BJ (cell line): ENCODE measurements at places on chromosomes 7 and 10. TPM values are rescaled to one million over a fixed set of nuclear protein-coding genes. Genes with fewer than 3 reads are reported as not detected.

DNA sequence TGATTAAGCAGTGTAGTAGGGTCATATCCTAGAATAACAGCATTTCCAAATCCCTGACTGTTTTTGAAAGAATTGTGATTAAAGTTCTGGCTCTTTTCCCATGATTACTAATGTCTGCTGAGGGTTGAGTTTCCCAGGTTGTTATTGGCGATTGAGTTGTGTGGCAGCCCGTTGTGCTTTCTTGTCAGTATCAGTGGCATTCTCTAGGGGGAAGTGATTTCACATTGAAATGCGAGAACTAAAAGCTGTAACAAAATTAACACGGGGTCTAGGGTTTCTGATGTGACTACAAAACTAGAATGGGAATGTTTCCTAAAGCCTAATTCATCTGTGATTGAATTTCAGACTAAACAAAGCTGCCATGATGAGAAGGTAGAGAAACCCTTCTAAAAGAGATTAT lies 349.4 kb downstream of the EXOC4 start:
- no peak for DNase-seq

DNA sequence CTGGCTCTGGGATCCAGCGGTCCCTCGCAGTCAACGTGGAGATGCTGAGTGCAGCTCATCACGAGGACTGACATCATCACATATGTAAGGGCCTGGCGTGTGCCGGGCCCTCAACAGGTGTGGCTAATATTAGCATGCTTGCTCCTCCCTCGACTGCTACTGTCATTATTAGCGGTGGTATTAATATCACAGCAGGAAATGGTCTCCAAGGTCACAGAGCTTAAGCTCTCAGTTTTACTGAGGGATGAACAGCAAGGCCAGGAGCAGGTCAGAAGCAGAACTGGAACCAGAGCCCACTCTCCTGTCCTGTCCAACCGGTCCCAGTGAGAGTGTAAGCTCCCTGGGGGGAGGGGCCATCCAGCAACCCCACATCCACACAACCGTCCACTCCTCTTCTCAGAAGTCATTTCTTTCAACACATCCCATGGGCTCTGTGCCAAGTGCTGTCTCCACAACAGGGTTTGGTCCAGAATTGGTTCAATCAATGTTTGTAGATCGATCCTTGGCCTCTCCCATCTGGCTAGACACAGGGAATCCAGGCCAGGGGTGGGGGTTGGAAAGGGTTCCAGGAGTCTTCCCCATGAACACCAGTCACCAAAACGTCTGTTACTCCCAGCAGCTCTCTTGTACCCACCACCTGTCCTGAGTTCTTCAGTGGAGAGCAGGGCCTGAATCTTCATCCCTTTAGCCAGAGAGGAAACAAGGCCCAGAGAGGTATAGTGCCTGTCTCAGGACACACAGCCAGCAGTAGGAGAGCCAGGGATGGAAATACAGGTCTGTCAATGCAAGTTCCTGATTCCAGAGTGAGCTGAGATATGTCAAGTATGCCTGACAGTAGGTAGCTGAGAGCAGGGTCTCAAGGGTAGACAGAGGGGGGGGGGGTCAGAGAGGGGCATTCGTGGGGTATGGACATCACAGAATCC lies 45.3 kb upstream of the ZMIZ1 start:
- no peak for DNase-seq

- DNase-seq, result no peak
These were observed 101.6 kb upstream of the SP4 start for GRCh38 chr7:21326241-21326640.

DNA sequence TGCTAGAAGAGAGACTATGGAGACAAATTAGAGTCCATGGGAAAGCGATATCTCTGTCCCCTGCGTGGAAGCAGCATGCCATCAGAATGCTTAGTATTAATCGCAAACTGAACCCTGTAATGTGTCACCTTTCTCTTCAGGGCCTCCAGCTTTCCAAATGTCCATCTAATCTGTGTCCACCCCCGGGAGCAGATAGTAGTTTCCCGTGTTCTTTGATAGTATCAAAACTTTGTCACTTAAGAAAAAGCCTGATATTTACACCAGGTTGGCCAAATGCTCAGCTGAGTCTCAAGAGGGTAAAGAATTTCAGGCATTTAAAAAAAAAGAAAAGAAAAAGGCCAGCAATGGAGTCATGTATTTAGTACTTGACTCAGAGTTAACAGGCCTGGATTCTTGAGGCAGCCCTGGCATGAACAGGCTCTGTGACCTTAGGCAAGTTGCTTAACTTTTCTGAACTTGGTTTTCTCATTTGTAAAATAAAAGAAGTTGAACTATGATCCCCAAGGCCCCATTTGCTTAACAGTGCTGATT lies 10.4 kb upstream of the GSAP start:
- peak; percentile 14 for DNase-seq

- no peak for DNase-seq
These were observed 227.0 kb downstream of the BUB3 start for GRCh38 chr10:123381224-123381623.

DNA sequence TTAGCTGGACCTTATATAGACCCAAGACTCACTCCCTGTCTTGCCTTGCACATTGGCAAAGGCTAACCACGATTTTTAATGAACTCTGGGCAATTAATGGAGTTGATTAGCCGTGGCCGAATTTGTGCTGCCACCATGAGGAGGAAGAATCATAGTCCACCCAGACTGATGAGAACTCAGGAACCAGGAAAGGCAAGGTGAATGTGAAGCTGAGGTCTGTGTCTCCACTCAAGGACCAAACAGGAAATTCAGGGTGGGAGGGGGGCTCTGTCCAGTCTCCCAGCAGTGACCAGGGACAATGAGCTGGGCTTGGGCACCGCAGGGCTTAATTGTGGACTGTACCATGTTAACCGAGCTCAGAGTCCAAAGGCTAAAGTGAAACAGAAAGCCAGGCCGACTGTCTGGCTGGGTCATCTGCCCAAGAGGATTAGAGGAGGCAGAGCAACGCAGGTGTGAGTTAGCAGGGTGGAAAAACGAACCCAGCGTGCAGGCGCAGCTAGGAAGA lies 127.0 kb upstream of the JCAD start:
- no peak for DNase-seq

- DNase-seq, result no peak
These were observed 170.1 kb downstream of the GATA3 start for GRCh38 chr10:8224591-8224990.

DNA sequence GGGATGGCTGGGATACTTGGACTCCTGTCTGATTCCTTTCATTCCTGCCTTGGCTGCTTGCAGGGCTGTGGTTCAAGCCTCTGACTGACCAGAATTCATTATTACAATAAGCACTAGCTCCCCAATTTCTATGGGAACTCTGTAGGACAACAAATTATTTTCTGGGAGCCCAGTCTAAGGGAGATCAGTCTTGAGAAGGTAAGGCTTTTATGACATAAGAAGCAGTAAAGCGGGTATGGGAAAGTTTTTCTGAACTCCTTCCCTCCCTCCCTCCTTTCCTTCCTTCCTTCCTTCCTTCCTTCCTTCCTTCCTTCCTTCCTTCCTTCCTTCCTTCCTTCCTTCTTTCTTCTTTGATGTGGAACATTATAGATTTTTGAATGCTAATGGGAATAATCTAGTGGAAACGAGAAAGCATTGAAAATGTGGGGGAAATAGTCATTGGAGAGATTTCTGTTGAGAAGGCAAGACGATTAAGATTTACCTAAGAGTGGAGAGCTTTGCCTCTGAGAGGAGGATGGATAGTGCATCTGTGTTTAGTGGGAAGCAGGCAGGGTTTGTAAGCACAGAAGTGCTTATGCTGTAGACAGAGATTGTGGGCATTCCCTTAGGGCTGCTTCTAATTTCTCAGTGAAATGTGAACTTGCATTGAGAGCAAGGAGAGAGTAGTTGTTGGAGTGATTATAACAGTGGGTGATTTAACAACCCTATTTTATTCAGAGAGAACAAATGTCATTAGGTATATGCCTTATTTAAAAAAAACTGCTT lies 201.5 kb downstream of the DNAJB9 start:
- no peak for DNase-seq

DNA sequence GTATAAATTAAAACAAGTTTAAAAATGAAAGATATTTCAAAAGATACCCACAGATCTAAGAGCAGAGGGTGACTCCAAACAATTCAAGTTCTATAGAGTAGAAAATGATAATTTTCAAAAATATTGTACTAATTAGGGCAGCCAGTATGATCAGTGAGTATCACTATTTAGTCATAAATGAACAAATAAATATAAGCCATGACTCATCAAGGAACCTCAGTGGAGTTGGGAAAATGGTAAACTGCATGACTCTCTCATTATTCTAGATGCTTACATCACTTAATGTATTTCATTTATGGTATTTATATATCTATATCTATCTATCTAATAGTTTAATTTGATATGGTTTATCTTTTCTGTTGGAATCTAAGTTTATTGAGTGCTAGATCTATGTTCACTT lies 94.3 kb downstream of the THSD7A start:
- DNase-seq, result no peak

DNA sequence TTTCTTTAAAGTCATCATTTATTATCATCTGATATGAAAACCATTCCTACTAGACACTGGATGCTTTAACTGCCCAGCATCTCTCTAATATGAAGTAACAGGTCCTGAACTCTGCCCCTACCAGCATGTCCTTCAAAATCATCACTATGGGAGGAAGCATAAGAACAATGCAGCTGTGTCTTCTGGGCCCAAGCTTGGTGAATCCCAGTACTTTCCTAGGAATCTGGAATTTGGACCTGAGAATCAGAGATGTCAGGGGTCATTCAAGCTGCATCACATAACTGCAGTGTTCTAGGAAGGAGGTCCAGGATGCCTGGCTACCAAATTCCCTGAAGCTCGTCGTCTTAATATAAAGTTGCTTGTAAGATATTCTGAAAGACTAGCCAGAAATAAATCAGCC lies 182.7 kb downstream of the AHR start:
- no peak for DNase-seq

DNA sequence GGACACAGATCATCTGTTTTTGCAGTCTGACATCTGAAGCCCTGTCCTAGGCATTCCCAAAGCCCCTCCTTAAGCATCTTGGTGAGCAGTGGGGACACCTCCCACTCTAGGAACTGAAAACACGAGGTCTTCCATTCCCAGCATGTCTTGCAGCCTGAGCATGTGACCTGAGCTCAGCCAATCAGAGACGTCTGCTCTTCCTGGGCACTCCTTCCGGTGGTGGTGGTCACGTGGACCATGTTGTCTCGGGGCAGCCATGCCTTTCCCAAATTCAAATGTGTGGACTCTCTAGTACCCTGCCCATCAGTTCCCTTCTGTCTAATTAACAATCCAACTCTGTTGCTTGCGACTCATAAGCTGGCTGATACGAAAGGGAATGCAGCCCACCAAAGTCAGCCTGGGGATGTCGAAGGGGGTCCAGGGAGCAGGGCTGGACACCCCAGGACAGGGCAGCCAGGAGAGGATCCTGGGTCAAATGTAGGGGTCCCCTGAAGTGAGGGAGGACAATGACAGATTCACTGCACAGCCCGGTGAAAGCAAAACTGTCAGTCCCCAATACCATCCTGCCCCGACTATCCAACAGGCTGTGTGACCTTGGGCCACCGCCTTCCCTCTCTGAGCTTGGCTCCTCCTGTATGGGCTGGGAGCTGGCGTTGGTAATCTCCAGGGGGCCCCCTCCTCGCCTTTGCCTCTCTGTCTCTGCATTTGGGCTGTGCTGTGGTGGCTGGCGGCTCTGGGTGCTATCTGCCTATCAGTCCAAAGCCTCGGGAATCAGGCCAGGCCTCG lies 57.4 kb upstream of the BAIAP2L1 start:
- DNase-seq, result no peak

DNA sequence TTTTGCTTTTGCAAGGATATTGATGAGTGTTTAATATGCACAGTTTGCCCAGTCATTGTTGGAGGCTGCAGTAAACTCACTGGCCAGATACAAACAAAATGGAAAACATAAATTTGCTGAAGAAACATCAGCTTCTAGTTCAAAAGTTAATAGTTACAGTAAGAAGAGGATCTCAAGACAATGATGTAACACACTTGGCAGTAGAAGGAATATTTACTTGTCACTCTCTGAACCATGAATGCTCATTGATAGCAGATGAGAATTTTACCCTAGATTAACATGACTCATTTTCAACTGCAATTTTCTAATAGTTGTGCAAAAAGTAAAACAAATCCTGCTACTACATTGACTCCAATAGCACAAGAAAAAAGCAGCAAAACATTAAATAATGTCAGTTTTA lies 47.7 kb downstream of the VWC2 start:
- no peak for DNase-seq

GRCh38 chr7:23955600-23956149 lies 245.7 kb downstream of the STK31 start:
- no peak for DNase-seq

GRCh38 chr10:71795248-71795647 lies 21.9 kb upstream of the VSIR start:
- DNase-seq, result no peak

- no peak for DNase-seq
These were observed 3.4 kb downstream of the ADRA2A start for GRCh38 chr10:111080224-111080623.

DNA sequence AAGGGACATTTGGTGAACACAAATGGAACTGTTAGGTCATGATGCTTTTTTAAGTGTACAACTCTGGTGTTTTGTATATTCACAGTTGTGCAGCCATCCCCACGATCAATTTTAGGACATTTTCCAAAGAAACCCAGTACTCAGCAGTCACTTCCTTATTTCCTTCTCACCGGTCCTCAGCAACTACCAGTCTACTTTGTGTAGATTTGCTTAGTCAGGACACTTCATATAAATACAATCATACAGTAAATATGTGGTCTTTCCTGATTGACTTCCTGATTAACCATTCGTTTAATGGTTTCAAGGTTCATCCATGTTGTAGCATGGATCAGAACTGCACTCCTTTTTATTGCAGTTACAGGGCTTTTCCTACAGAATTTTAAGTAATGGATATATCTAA lies 14.4 kb downstream of the SGPL1 start:
- DNase-seq, result no peak

GRCh38 chr10:110445871-110446270 lies 51.8 kb upstream of the DUSP5 start:
- DNase-seq, result no peak

Gene BRI3
- polyA plus RNA-seq, result 150 and 163 TPM in 2 replicates

Gene TAS2R5
- 0.43 and 0.64 TPM in 2 replicates for polyA plus RNA-seq

Gene EPO
- not detected in 2 replicates for polyA plus RNA-seq

Gene CYP26C1
- polyA plus RNA-seq, result 0.05 and 0.09 TPM in 2 replicates

Gene CDK1
- 16.8 and 30.6 TPM in 2 replicates for polyA plus RNA-seq

Gene GPNMB
- 54.5 and 66.8 TPM in 2 replicates for polyA plus RNA-seq
